ENCODE measurements at places on chromosomes 1 and 21.

DNA sequence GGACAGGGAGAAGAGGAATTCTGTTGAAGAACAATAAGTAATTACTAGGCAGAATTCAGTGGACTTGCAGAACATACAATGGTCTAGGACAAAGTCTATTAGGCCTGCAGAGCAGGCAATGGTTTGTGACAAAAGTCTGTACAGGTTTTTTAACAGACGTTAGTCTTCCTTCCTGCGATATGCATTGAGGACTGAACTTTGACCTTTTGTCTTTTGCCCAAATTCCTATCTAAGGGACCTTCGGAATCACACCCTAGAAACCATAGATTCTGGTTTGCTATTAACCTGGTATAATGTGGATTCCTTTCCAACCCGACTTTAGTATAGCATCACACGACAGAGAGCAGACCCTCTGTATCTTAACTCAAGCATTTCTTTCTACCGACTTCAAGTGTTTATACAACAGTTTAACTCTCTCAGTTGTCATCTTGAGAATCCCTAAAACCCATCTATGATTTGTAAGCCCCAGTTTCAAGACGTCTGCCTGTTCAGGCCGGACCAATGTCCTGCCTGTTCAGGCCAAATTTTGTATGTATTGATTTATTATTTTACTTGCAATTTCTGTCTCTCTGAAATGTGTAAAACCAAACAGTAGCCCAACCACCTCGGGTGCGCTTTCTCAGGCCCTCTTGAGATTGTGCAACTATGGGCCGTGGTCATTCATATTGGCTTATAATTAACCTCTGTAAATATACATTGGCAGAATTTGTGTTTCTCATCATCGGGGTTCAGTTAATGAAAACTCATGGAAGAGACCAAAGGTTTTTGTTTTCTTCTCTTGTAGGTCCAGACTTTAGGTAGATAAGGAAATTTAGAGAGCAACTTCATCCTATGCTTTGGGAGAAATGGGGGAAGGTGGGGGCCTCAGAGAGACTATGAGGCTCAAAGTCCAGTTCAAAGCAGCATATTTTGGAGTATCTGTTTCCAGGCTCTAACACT lies 76.9 kb upstream of the TNFSF18 start:
- no peak for DNase-seq

DNA sequence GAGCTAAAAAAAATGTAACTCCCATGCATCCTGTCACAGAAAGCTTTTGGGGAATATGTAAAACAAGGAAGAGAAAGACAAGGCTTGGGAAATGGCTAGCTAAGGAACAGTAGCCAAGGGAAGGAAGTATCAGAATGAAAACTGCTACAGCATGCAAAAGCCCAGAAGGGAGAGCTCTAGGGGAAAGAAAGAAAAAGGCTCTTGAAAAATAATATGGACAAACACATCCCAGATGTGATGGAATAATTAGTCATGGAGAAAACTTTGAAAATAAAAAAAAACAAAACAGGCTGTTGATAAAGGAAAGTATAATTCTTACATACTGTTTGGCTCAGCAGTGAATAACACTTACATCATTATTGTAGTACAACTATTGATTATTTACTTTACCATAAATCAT lies 47.9 kb upstream of the VCAM1 start:
- DNase-seq: no peak

DNA sequence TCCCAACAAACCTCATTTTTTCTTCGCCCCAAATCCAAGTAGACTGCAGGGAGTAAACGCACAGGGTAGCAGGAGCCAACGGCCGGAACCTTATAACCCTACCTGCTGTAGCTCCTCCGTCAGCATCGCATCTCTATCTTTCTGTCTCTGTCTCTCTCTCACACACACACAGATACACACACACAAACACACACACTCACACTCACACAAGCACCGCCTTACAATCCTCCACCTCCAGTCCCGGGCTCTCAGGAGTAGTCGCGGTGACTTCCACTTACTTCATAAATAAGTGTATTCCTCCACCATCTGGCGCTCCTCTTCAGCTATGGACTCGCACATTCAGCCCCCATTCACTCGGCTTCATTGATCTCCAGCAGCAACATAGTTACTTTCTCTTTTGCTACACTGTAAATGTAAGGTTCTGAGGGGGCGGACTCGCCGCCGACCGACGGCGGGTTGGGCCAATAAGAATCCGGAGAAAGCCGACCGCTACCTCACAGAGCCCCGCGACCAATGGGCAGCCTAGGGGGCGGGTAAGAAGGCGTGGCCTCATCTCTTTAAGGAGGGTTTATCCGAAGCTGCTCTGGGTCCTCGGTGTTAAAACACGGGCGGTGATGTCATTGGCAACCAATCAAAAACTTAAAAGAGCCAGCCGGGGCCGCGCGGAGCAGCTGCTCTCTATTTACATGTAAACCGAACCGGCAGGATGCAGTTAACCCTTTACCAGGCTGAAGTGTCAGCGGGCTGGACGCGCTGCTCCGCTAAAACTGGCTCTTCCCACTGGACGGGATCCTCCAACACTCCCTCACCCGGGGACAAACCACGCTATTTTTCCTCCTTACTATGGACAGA lies at the start of gene DUSP10:
DUSP10 (minus strand) TSS at position 387 of the 852 bp plus-strand sequence. CDS start 2,345 bp downstream, outside the sequence.
- DNase-seq: peak; percentile 97

DNA sequence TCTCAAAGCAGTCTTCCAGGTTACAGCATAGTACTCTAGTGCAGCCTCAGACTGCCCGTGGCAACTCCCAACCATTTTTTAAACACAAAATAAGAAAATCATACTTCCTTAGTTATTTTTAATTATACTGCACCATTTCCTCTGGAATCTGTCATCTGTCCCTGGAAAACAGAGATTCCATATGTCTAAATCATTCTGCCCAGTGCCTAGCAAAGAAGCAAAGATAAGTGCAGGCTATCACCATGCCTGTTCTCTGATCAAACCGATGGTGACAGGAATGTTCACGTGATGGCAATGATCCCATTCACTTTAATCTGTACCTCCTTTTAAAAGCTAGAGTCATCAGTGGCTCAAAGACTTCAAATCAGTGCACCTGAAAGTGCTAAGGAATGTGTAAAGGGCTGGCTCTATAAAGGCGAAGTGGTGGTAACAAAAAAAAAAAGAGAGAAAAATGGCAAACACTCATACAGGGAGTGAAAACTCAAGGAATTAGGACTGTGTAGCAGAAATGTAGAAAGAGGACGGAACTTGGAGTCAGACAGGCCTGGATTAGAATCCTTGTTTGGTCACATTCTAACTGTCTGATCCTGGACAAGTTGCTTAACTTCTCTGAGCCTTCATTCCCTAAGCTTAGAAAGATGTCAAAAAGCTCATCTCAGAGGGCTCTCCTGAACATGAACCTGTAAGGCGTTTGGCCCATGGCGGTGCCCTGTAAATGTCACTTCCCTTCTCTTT lies 9.9 kb upstream of the CCN1 start:
- no peak for DNase-seq

DNA sequence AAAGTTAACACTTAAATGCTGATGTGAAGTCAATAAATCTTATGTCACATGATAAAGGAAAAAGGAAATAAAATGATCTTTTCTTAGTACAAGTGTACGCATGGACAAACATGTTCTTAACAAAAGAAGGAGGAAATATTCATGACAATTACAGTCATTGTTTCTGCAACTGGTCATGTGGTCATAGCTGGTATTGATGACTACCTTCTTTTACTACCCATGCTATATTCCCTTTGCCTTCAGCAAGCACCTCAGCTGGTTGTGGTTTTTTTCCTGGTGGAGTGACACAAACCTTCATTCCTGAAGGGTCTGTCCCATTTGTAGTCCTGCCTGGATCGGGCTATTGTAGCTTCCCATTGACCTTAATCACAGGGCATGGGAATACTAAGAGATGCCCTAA lies 23.4 kb upstream of the TSHB start:
- DNase-seq: no peak

GRCh38 chr1:193408782-193409293 lies 222.4 kb upstream of the B3GALT2 start:
- no peak for DNase-seq

- DNase-seq: peak; percentile 79
These were observed 112.3 kb upstream of the GADD45A start for GRCh38 chr1:67572594-67573221.

DNA sequence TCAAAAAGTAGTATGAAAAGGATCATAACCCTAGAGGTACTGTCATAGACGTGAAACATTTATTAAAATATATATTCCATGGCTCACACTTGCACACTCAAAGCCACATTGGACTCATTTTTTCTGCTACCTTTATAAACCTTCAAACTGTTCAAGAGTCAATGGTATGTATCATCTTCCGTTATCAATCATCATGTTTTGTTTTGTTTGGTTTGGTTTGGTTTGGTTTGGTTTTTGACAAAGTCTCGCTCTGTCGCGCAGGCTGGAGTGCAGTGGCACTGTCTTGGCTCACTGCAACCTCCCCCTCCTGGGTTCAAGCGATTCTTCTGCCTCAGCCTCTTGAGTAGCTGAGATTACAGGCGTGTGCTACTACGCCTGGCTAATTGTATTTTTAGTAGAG lies 1.8 kb downstream of the IFNAR2 start:
- no peak for DNase-seq

GRCh38 chr21:45139473-45139872 lies 65.1 kb downstream of the ADARB1 start:
- DNase-seq: no peak

- DNase-seq: no peak
These were observed 15.5 kb upstream of the ACTRT2 start for GRCh38 chr1:3005771-3006170.

- DNase-seq: no peak
These were observed 626.9 kb upstream of the ADGRL4 start for GRCh38 chr1:79633456-79633855.

GRCh38 chr1:186494832-186495271 lies 33.9 kb upstream of the PDC start:
- DNase-seq: no peak

GRCh38 chr1:8337776-8338525 lies 20.0 kb downstream of the SLC45A1 start:
- no peak for DNase-seq

GRCh38 chr1:56850411-56850810 lies 4.2 kb upstream of the C8A start:
- no peak for DNase-seq

- no peak for DNase-seq
These were observed 2.0 kb downstream of the SV2A start for GRCh38 chr1:149915429-149916192.

GRCh38 chr1:160260406-160261382 lies 1.7 kb downstream of the DCAF8 start:
- DNase-seq: peak; percentile 36

DNA sequence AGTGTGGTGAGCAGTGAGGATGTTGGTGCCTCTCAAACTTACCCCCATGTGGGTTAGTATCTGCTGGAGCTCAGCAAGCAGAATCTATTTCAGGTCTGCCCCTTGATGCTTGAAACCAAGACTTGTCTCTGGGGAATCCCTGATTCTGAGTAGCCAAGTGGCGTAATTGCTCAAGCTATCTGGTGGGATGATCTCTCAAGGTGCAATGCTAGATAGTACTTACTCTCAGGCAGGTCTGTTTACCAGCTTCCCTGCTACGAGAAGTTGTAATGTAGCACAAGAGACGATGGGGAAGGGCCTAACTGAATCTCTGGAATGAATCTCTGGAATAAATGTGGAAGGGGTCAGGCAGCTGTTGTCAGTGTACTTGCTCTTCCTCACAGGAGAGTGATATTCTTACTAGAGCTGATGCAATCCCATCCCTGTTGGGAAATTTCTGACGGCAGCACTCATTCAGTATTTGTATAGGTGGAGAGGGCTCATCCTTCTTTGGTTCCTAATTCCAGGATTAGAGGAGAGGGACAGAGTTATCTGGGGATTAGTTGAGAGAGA lies 65.4 kb downstream of the MACF1 start:
- peak; percentile 99 for DNase-seq

DNA sequence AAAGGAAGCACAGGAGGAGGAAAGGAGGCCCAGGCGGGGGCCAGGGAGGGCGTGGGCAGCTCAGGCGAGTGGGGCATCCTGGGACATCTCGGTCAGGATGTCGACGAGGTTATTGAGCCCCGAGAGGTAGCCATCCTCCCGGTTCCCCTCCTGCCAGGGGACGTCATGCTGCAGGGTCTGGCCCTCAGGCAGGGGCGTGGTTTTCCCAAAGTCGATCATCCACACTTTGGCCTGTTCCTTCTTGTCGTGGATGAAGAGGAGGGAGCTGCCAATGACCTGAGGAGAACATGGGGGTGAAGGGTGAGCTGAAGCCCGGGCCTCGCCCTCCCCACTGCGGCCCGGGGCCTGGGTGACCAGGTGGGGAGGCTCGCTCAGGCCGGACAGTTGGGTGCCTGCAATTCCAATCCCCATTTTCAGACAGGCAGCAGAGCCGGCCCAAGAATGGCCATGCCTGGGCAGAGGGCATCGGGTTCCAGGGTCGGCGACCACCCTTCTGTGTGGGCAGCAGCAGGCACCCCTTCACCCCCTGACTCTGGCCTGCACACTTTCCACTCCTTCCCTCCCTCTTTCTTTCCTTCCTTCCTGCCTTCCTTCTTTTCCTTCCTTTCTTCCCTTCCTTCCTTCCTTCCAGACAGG lies 86.2 kb downstream of the STUM start:
- no peak for DNase-seq

DNA sequence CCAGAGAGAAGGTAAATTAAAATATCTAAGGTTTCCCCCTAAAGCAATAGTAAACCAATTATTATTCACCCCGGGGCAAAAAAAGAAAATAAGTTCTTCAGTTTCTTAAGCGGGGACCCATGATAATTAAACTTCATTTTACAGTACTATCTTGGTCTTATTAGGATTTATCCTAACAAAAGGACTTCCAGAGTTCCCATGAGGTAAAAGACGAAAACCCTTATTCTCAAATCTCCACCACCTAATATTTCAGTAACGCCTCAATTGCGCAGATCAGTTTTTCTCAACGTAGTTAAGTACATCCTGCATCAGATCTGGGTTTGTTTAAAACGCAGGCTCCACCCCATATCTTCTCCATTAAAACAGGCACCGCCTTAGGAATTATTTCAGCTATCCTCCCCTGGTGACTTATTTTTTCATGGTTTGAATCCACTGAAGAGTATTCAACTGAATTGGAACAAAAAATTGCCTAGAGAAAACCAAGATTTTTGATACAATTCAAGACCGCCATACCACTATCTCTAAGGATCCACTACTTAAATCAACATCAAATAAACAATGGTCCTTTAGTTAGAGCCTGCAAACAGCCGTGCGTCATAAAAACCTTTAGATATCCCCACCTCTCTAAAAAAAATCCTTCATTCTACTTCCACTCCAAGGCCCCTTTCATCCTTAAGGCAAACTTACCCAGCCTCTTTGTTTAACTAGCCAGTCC lies 1.7 kb downstream of the MCL1 start:
- DNase-seq: peak; percentile 50

- DNase-seq: no peak
These were observed 5.2 kb downstream of the TTLL10 start for GRCh38 chr1:1178794-1179331.

DNA sequence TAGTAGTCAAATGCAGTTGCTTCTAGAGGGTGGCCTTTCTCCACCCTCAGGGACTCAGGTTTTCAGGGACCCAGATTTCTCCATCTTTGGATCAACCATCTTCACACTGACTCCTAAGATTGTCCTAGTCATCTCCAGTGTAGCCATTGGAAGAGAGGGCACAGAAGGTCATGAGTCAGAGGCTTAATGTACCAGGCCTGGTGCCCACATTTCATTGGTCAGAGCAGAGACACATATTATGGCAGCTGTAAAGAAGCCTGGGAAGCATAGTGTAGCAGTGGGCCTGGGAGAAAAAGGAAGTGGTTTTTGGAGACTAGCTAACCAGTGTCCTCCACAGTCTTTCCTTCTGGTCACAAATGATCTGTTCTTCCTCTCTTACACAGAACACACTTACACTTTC lies 122.5 kb downstream of the GIPC2 start:
- DNase-seq: no peak
